ENCODE measurements at places on chromosomes 2 and 18.

DNA sequence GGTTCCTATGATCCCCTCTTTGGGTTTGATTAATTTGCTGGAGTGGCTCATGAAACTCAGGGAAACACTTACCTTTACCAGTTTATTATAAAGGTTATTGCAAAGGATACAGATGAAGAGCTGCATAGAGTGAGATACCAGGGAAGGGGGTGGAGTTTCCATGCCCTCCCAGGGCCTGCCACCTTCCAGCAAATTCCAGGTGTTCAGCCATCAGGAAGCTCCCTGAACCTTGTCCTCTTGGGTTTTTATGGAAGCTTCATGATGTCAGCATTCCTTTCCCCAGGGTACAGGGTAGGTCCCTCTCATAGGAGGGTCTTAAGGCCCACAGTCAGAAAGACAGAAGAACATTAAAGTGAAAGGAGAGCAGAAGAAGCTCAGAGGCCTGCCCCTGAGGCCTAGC, 123.9 kb upstream of the DCC start:
- no peak for DNase-seq

GRCh38 chr2:64859312-64860212, 129.6 kb upstream of the SLC1A4 start:
- DNase-seq = no peak

- no peak for DNase-seq
Measured at GRCh38 chr2:61282104-61282590, 120.2 kb downstream of the C2orf74 start.

DNA sequence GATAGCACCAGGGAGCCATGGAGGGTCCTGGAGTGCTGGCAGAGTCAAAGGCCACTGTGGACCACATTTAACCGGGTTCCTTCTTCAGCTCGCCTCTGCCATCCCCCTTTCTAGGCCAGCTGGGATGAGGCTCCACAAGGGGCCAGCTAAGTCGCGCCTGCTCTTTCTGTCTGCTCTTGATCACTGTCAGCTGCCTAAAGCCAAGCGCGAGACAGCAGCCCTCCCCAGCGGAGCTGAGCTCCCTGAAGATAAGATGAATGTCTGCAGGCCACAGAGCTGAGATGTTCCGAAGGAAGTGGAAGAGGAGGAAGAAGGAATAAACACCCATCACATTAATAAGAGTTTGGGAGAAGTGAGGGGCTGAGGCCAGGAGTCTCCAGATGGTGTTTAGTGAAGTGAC, 99.6 kb downstream of the CELF4 start:
- peak; percentile 43 for DNase-seq

- DNase-seq = peak; percentile 25
Measured at GRCh38 chr18:76721207-76721996, 101.0 kb upstream of the ZNF236 start.

- DNase-seq = no peak
Measured at GRCh38 chr2:102425441-102426132, 2.6 kb downstream of the IL18RAP start.

GRCh38 chr2:44033947-44034346, 38.2 kb upstream of the LRPPRC start:
- no peak for DNase-seq

DNA sequence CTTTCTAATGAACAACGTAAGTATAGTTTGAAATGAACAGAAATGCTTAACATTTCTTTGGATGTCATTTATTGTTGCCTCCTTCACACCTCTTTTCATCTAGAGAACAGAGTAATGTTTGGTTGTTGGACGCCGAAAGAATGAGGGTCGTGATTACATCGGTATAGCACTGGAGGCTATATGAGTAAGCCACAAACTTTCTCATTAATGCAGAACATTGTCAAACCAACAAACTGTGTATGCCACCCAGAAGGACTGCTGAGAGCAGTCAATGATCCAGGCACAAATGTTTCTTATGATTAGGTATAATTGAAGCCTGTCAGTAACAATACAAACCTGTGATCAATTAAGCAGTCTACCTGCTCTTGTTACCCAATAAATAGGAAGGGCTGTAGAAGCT, 1494.7 kb upstream of the NXPH2 start:
- no peak for DNase-seq

- peak; percentile 77 for DNase-seq
Measured at GRCh38 chr2:136118819-136119716, 1.1 kb upstream of the CXCR4 start.

DNA sequence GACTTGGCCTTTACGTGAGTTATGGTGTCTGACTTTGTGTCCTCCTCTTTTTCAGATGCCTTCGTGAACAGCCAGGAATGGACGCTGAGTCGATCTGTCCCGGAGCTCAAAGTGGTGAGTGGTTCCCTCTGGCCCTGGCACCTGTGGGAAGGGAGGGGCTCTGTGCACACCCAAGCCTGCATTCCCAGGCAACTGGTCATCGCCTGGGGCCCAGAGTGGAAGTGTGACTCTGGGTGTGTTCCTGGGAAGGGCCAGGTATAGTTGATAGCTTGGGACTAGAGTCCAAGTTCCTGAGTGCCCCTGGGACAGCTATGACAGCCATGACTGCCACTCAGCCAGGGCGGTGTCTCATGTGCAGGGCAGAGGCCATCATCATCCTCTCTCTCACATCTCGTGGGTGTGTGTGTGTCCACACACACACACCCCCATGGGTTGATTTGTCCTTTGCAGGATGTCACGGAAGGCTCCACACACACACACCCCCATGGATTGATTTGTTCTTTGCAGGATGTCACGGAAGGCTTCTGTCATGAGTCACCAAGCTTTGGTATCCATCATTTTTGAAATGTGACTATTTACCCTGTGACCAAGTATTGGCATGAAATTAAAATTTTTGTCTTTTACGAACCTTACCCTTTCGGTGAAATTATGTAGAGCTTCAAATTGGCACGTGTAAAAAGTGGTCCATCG, 215.4 kb downstream of the AGAP1 start:
- no peak for DNase-seq

GRCh38 chr2:113886479-113887008, 3.3 kb upstream of the ACTR3 start:
- no peak for DNase-seq

DNA sequence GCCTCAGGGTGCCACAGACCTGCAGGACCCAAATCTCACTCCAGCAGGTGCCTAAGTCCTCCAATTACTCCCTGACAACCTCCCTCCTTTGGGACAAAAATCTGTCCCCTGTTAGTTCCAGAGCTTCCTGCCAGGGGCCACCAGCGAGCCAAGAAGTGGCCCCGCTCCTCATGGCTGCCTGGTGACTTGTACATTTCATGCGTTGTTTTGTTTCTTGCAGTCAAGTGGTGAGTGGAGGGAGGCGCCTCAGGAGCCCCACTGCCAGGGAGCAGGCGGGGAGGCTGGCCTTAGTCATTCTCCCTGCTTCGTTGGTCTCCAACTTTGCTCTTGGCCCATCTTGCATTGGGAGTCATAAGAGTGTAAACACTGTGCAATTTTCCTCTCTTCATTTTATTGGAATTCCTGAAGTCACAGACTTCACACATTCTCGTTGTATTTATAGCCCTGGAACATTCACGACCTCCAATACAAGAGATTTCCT, 81.3 kb downstream of the KCNF1 start:
- DNase-seq = no peak

DNA sequence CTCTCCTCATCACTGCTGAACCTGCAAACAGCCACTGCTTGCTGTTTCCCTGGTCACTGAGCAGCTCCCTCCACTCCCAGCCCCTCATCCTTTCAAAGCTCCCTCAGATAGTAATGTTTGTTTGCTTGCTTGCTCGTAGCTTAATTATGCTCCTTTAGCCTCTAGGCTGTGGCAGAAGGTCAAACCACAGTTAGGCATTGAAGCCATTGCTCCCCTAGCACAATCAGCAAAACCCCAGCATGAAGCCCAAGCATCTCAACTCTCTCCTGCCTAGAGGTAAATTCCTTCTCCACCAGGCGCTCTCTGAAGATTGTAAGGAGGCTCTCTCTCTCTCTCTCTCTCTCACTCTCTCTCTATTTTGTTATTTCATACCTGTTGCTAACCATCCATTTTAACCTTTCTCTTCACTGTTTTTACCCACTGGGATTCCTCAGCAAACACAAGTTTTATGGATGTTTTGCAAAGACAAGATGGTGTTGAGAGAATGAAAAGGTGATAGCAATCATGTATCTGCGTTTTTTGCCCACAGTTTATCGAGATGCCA, 135.9 kb upstream of the HNRNPA3 start:
- no peak for DNase-seq

GRCh38 chr18:62769216-62769615, 53.9 kb downstream of the PHLPP1 start:
- no peak for DNase-seq

DNA sequence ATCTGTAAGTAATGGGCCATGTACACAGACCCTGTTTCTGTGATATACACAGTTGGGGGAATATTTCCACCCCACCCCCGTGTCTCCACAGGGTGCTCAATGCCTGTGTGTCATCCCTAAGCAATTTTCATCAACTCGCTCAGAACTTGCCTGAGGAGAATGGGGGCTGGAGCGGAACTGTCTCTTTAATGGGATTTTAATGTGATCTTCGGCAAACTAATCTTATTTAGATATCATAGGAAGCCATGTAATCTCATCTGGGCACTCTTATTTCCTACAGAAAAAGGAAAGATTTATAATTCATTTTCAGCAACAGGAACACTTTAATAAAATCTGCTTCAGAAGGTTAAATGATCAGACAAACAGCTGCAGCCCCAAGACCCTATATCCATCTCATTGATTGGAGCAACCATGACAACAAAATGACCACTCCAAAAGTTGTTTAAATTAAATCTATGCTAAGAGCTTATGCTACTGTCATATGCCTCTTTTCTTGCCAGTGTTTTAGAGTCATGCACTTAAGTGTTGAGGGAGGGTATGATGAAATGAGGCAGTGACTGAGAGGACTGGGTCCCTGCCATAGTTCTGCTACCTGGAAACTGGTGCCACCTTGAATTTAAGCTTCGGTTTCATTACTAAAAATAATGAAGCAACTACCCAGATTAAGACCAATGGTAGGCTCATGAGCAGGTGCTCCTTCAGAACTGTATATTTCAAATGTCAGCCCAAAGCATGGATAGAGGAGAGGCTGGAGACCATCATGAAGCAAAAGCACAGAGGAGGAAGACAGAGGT, 183.1 kb upstream of the DDX18 start:
- DNase-seq = peak; percentile 53

GRCh38 chr18:50955253-50955652, 12.6 kb upstream of the ELAC1 start:
- DNase-seq = no peak

DNA sequence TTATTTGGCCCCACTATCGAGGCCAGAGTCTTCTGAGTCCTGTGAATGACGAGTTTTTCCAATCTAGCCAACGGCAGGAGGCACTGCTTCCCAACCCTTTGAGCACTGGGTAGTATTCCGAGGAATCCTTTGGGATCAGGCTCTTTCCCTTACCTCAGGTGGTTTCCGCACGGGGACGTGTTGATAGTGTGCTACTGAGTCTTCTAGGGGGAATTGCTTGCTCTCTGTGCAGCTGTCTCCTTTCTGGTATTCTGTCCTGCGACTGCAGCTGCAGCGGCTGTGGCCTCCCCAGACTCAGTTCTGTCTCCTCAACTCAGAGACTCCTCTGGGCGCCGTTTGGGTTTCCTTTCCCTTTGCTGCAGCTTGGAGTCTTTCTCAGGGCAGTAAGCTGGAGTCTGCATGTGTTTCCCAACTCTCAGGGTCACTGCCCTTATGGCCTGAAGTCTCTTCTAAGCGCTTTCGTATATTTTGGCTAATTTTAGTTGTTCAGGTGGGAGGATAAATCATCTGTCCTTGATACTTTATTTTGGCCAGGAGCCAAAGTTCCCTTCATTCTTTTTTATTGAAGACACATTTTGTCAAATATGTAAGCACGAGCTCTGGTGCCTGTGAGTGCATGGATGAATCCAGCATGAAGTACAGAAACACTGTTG, 118.4 kb downstream of the MAP4K4 start:
- DNase-seq = no peak

DNA sequence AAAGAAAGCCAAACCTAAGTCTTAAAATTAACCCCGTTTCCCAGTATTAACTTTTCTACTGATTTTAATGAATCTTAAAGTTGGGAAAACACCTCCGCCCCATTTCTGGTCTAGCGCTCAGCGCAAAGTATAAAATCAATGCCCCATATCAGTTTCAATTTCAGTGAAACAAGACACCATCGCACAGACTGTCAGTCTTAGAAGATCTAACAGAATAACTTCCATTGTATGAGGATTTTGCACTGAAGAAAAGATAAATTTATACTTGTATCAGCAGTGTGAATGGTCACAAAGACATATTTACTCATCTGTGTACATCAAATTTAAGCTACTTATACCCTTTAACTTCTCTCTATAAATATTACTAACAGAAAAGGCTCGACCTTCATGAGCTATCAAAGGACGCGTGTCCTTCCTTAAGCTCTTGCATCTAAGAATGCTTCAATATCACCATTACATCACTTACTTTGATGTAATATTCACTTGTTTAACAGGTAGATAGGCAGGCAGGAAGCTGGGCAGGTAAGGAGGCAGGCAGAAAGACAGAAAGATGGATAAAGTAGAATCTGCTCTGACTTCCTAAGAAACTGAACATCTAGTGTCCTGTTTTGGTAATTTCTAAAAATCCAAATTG, 183.0 kb downstream of the TCF4 start:
- no peak for DNase-seq

DNA sequence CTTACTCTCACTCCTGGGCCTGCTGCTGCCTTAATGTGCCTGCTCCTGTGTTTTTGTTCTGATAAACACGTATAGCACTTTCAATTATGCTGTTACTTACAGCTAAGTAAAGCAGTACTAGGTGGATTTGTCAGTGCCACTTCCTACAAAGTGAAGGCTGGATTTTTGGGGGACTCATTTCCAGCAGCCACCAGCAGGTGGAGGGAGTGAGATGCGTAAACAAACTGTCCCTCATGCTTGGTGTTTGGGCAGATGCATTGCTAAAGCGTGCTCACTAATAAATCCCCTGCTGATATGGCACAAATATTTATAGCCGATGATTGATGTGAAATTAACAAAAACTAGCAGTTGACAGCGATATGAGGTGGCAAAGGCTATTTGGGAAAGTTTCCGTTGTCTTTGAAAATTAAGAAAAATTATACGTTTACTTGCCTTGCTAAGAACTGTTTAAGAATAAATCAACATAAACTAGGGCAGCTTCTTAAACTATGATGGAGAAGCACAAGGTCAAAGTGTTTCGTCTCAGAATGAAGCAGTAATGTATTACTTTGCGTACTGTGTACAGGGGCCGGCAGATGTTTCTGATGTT, 101.7 kb downstream of the AGAP1 start:
- DNase-seq = peak; percentile 89

GRCh38 chr18:23406271-23406787, 46.8 kb upstream of the RIOK3 start:
- DNase-seq = no peak

- DNase-seq = no peak
Measured at GRCh38 chr2:11998626-11999378, 252.4 kb downstream of the LPIN1 start.

GRCh38 chr2:196169516-196169915, 1.9 kb downstream of the STK17B start:
- DNase-seq = no peak

GRCh38 chr2:215874418-215874817, 138.9 kb downstream of the MREG start:
- DNase-seq = no peak
